ENCODE measurements at places on chromosomes 4 and X. TPM values are rescaled to one million over a fixed set of nuclear protein-coding genes. Genes with fewer than 3 reads are reported as not detected.

The IGBP1 gene
- 43.0 TPM for total RNA-seq

The PLXNA3 gene
- total RNA-seq, result 5.3 TPM

The NEIL3 gene
- total RNA-seq, result 10.2 TPM

The VSIG1 gene
- total RNA-seq, result 4.8 TPM

The MAGEB2 gene
- total RNA-seq, result not detected

The BCLAF3 gene
- 6.9 TPM for total RNA-seq

The ODAM gene
- total RNA-seq, result not detected

The FAM149A gene
- 0.22 TPM for total RNA-seq

The NSDHL gene
- 32.3 TPM for total RNA-seq

The FAM9B gene
- 0.07 TPM for total RNA-seq

The BTC gene
- total RNA-seq, result 12.8 TPM

The HSFX2 gene
- not detected for total RNA-seq

The VCX3B gene
- 0.26 TPM for total RNA-seq

Measured in PC-3 (cell line).